ENCODE measurements at places on chromosomes 2 and 18.

DNA sequence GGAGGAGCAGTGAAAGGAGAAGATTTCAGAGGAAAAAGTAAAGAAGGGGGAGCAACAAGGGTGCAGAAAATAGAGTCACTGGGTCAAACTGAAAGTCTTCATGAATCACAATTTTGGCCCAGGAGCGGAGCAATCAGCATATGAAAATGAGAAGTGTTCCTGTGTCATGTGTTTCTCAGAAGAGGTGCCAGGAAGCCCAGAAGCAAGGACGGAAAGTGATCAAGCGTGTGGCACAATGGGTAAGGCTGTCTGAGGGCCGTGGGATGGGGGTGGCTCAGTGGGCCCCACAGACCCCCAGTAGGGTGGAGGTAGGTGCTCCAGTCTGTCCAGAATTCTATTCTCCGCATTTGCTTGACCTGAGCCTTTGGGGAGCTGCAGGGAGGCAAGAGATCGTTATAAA is 44.2 kb downstream of the SP140 start:
- DNase-seq = no peak

GRCh38 chr2:224940618-224941017 is 101.7 kb downstream of the DOCK10 start:
- no peak for DNase-seq

- no peak for DNase-seq
These were observed 143.6 kb upstream of the HAAO start for GRCh38 chr2:42935692-42936671.

GRCh38 chr2:18637196-18637595 is 47.8 kb upstream of the NT5C1B start:
- no peak for DNase-seq

DNA sequence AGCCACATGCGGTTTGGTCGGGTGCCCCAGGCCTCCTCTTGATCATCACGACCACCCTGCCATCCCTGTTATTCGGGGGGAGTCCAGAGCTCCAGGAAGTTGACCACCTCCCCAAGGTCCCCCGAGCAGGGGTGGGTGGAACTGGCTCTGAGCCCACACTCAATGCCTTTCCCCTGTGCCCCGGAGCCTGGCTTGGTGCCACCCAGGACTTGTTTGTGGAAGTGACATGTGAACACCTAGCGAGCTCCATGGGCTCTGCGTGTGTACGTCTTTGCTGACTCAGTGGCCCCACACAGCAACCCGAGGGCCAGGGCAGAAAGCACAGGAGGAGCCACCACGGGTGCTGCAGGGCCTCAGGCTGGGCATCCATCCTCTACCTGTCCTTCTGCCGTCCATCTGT is 32.5 kb downstream of the ODC1 start:
- no peak for DNase-seq

- no peak for DNase-seq
These were observed 1815.3 kb upstream of the CELF4 start for GRCh38 chr18:39380866-39381265.

DNA sequence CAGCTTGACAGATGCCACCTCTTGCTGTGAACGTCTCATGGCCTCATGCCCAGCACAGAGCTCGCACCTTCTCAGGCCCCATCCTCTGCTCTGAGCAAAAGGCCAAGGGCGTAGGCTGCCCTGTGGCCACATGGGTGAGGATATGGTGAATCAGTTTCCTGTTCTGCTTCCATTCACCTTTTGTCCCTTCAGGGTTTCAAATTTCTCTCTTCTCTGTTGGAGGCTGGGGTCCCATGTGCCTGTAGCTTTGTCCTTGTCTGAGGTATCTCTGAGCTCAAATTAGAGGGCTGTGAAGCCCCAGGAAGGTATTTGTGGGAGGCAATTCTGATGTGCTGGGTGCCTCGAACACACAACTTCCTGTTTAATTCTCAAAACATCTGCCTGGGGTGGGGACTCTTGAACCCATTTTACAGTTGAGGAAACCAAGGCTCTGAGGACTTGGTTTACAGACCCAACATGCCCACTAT is 29.0 kb downstream of the ZAP70 start:
- DNase-seq = no peak

DNA sequence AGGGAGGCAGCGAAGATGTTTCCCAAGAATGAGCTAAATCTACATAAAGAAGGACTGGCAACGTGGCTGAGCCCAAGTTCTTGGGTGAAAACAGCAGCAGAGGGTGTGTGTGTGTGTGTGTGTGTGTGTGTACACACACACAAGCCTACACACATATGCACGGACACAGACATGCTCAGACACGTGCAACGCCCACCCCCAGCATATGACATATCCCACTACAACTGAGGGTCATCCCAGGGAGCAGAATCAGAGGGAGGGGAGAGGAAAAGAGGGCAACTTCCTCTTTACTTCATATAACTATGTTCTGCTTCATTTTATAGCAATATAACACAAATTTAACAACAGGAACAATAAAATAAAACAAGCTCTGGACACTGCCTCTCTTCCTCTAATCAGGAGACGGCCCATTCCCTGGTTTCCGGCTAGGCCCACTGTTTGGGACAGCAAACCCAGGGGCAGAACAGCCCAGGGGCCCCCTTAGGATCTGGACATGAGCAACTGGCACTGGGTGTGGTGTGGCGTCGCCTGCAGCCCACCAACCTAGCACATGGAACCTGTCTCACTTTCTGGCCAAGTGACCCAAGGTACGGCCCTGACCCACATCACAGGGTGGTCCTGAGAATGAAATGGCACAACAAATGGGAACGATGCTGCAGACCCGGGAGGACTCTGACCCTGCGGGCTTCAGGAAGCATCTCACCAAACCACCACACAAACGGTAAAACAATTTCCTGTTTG is 25.0 kb downstream of the FAM178B start:
- no peak for DNase-seq

DNA sequence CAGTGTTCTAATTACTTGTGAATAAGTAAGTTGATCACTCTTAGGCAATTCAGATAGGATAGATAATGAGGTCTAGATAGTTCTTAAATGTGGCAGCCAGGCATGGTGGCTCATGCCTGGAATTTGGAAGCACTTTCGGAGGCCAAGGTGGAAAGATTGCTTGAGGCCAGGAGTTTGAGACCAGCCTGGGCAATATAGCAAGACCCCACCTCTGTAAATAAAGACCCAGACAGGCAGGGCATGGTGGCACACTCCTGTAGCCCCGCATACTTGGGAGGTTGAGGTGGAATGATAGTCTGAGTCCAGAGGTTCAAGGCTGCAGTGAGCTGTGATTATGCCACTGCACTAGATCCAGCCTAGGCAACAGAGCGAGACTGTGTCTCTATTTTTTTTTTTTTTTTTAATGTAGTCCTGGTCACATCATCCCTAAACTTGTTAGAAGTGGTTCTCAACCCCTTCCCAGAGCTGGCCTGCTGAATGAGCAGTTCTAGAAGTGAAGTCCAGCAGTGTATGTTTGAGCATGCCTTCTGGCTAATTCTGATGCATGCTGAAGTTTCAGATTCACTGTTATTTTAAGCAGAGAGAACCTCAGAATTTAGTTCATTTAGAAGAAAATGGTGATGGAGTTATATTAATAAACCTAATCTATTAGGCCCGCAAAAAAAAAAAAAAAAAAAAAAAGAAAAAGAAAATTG is 306.2 kb downstream of the PRKCE start:
- no peak for DNase-seq

DNA sequence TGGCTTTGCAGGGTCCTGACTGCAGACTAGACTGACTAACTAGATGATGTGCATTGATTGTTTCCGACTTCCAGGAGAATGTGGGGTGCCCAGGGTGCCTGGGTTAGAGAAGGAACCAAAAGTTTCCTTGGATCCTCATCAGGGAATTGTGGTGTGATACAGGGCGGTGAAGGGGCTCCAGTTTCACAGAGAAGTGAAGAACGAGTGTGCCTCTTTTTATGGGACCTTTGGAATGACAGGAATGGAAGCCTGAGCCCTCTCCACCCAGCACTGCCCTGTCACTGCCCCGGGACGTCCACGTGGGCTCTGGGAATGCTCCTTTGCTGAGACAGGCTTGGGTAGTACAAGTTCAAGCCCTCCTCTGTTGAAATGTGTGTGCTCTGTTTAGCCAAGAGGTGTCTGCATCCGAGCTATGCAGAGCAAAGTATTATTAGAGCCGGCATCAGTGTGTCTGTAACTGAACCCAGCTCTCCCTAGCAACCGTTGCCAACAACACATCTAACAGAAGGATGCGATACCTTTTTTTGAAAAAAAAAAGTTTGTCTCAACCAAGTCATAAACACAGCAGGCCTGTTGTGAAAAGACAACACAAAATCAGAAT is 183.6 kb downstream of the SMAD7 start:
- DNase-seq = no peak

Data from fibroblast of skin of left biceps (primary cell).